T-helper 17 cell (primary cell): ENCODE measurements at places on chromosomes 7 and 10. TPM values are rescaled to one million over a fixed set of nuclear protein-coding genes. Genes with fewer than 3 reads are reported as not detected.

TRRAP gene
- total RNA-seq = 77.2 TPM

- peaks cover 67% of the 10 kb centered on the region for H3K27me3 ChIP-seq
- peaks cover 2% of the 10 kb centered on the region for H3K36me3 ChIP-seq
- peak overlapping the region; percentile 76 for H3K4me3 ChIP-seq
- H3K27ac ChIP-seq = peak overlapping the region; percentile 62
- peaks cover 34% of the 10 kb centered on the region for H3K4me1 ChIP-seq
Measured at GRCh38 chr7:23471106-23471859, 992 bp upstream of the IGF2BP3 start.

- H3K36me3 ChIP-seq = no peaks in the 10 kb centered on the region
- no peak for DNase-seq
- no peak overlapping the region for H3K27ac ChIP-seq
- H3K4me3 ChIP-seq = no peak overlapping the region
- no peaks in the 10 kb centered on the region for H3K27me3 ChIP-seq
Measured at GRCh38 chr7:147513451-147513850, 1077.1 kb upstream of the C7orf33 start.

GRCh38 chr10:123926401-123927264 lies 35.0 kb upstream of the CPXM2 start:
- no peaks in the 10 kb centered on the region for H3K4me1 ChIP-seq
- no peak overlapping the region for H3K4me3 ChIP-seq
- peaks cover 9% of the 10 kb centered on the region for H3K27me3 ChIP-seq

CASTOR2 gene
- 5.5 TPM for total RNA-seq

CDNF gene
- 3.2 TPM for total RNA-seq

GRCh38 chr10:124197371-124198124 lies 104.2 kb upstream of the CHST15 start:
- H3K4me1 ChIP-seq = no peaks in the 10 kb centered on the region
- H3K4me3 ChIP-seq = no peak overlapping the region
- peaks cover 33% of the 10 kb centered on the region for H3K27me3 ChIP-seq

GRCh38 chr7:76122516-76123239 lies 74.8 kb downstream of the MDH2 start:
- DNase-seq = no peak
- no peak overlapping the region for H3K4me3 ChIP-seq

IMMP2L gene
- 17.9 TPM for total RNA-seq

GRCh38 chr10:35579726-35580422 lies 25.3 kb upstream of the GJD4 start:
- no peak for DNase-seq
- H3K36me3 ChIP-seq = peaks cover 4% of the 10 kb centered on the region
- H3K4me1 ChIP-seq = peaks cover 3% of the 10 kb centered on the region
- H3K27me3 ChIP-seq = no peaks in the 10 kb centered on the region
- H3K27ac ChIP-seq = no peak overlapping the region

WIPF3 gene
- 0.08 TPM for total RNA-seq

- H3K4me1 ChIP-seq = no peaks in the 10 kb centered on the region
- no peak overlapping the region for H3K4me3 ChIP-seq
- H3K27me3 ChIP-seq = no peaks in the 10 kb centered on the region
- H3K27ac ChIP-seq = no peak overlapping the region
Measured at GRCh38 chr10:127303105-127303504, 106.7 kb upstream of the INSYN2A start.

- no peak overlapping the region for H3K4me3 ChIP-seq
- no peaks in the 10 kb centered on the region for H3K4me1 ChIP-seq
- H3K36me3 ChIP-seq = no peaks in the 10 kb centered on the region
- H3K27ac ChIP-seq = no peak overlapping the region
- no peak for DNase-seq
Measured at GRCh38 chr7:29030781-29031275, 72.7 kb upstream of the TRIL start.

TMEM236 gene
- total RNA-seq = 0.07 TPM

HECW1 gene
- not detected for total RNA-seq

GRCh38 chr10:114000457-114001010 lies 43.1 kb upstream of the ADRB1 start:
- H3K36me3 ChIP-seq = peaks cover 9% of the 10 kb centered on the region
- DNase-seq = no peak
- H3K4me3 ChIP-seq = no peak overlapping the region
- H3K27me3 ChIP-seq = peaks cover 19% of the 10 kb centered on the region

DNA sequence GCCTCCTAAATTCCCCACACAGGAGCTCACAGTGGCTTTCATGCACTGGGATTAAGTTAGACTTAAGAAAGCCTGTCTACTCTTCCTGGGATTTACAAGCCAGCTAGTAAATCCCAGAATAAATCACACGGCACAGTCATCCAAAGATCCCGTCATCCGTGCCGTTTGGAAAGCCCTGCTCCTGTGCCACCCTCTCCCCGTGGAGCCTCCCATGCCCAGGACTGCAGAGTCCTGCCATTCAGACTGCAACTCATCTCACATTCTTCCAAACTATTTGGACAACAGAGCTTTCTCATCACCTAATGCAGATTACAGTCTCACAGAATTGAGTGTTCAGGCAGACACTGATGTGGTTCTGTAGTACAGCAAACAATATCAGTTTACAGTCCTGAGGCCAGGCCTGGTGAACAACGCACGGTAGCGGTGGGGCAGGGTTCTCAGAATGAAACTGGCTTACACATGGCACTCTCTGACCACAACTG lies 166.5 kb downstream of the EGFR start:
- no peak for DNase-seq
- H3K27ac ChIP-seq = no peak overlapping the region
- no peak overlapping the region for H3K4me3 ChIP-seq
- peaks cover 6% of the 10 kb centered on the region for H3K36me3 ChIP-seq
- peaks cover 50% of the 10 kb centered on the region for H3K27me3 ChIP-seq

- H3K4me3 ChIP-seq = no peak overlapping the region
- H3K36me3 ChIP-seq = peaks cover 11% of the 10 kb centered on the region
- DNase-seq = no peak
- H3K4me1 ChIP-seq = no peaks in the 10 kb centered on the region
Measured at GRCh38 chr10:24569330-24569796, 154.3 kb downstream of the ARHGAP21 start.

WASHC2A gene
- total RNA-seq = 56.3 TPM

ADAM22 gene
- total RNA-seq = 3.0 TPM

RBP4 gene
- total RNA-seq = not detected

CTAGE6 gene
- total RNA-seq = 0.73 TPM

DNA sequence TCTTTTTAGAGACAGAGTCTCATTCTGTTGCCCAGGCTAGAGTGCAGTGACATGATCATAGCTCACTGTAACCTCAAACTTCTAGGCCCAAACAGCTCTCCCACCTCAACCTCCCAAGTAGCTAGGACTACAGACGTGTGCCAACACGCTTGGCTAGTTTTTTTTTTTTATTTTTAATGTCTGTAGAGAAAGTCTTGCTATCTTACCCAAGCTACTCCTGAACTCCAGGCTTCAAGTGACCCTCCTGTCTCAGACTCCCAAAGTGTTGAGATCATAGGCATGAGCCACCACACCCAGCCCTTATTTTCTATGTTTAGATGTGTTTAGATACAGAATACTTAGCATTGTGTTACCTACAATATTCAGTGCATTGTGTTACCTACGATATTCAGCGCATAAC lies 46.4 kb downstream of the KMT2E start:
- H3K4me1 ChIP-seq = peaks cover 42% of the 10 kb centered on the region
- H3K4me3 ChIP-seq = no peak overlapping the region
- H3K27me3 ChIP-seq = no peaks in the 10 kb centered on the region
- H3K36me3 ChIP-seq = peaks cover 3% of the 10 kb centered on the region

SEMA3D gene
- not detected for total RNA-seq

PRSS37 gene
- not detected for total RNA-seq

- peaks cover 5% of the 10 kb centered on the region for H3K4me1 ChIP-seq
- no peak for DNase-seq
- no peak overlapping the region for H3K27ac ChIP-seq
Measured at GRCh38 chr10:60031664-60032063, 125.3 kb upstream of the CCDC6 start.

DNA sequence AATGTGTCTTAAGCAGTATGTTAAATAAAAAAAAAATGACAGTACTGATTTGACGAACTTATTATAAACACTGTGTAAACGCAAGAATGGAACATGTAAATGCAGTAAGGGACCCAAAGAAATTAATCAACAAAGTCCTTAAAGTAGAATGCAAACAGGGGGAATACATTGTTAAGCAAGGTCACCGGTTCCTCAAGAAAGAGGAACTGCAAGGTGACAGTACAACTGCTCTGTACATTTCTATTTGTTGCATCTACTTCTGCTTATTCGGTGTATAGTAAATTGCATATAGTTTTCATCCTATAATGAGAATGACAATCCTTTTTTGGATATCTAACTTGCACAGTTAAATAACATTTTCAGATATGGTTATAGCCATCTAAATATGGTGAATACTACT lies 387.0 kb upstream of the SEMA3D start:
- DNase-seq = no peak
- H3K27ac ChIP-seq = no peak overlapping the region
- H3K27me3 ChIP-seq = no peaks in the 10 kb centered on the region
- no peak overlapping the region for H3K4me3 ChIP-seq
- no peaks in the 10 kb centered on the region for H3K36me3 ChIP-seq
- H3K4me1 ChIP-seq = no peaks in the 10 kb centered on the region

DNA sequence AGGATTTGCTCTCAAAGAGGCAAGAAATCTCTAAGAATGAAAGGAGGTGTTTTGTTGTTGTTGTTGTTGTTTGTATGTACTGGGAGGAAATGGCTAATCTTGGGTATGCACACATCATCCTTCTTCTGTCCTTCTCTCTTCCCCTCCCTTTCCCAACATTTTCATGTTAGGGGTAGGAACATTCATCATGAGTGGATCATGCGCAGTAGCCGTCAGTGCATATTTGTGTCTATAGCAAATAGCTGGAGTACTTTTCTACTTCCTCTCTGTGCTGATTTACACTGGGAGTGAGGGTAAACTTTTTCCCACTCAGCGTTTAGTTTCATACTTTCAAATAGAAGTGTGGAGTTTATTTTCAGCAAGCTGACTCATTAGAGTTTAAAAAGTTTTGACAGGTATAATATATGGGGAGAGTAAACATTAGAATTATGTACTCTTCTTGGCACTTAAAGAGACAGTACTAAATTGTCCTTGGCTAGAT lies 80.5 kb upstream of the PRKG1 start:
- H3K4me3 ChIP-seq = no peak overlapping the region
- H3K27me3 ChIP-seq = peaks cover 67% of the 10 kb centered on the region
- H3K36me3 ChIP-seq = peaks cover 3% of the 10 kb centered on the region
- H3K4me1 ChIP-seq = peaks cover 9% of the 10 kb centered on the region
- no peak overlapping the region for H3K27ac ChIP-seq
- DNase-seq = no peak

GRCh38 chr7:132828502-132828901 lies 252.2 kb upstream of the PLXNA4 start:
- peaks cover 3% of the 10 kb centered on the region for H3K36me3 ChIP-seq
- H3K4me3 ChIP-seq = no peak overlapping the region
- peaks cover 8% of the 10 kb centered on the region for H3K4me1 ChIP-seq
- DNase-seq = no peak
- no peak overlapping the region for H3K27ac ChIP-seq

DNA sequence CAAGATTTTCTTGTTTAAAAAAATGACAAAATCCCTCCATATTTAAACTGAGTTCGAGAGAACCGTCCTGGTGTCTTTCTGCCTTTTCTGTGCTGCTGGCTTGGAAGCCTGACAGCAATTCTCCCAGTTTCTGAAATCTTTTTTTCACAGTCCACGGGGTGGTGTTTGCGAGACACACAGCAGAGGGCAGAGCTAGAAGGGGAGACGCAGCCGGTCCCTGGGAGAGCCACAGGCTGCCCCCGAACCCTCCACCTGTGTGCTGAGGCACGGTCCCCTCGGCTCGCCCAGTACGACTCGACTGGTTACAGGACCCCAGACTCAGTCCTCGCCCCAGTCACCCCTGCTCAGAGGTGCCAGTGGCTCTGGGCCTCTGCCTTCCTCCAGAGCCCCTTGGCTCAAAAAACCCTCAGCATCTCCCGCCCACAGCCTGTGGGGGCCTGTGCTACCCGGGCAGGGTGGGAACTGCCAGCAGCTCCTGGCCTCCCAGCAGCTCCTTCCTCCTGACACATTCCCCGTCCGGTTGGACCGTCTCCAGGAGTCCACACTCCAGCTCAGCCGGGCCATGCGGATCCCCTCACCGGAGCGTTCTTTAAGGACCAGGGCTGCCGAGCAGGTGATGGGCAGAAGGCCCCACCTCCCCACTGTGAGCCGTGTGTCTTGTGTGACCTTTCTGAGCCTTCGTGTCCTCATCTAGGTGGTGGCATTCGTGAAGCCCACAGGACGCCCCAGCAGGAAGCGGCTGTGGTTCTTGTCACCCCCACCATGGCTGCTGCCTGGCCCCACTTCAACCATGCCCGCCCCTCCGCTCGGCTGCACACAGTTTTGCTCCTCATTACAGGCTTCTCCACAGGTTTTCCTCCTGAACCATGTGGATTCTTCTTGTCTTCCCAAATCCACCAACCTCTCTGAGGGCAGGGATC lies 52.3 kb upstream of the EN2 start:
- H3K36me3 ChIP-seq = peaks cover 6% of the 10 kb centered on the region
- H3K4me1 ChIP-seq = peaks cover 2% of the 10 kb centered on the region
- H3K27ac ChIP-seq = no peak overlapping the region
- H3K4me3 ChIP-seq = no peak overlapping the region
- peaks cover 56% of the 10 kb centered on the region for H3K27me3 ChIP-seq

- no peak for DNase-seq
- H3K27ac ChIP-seq = no peak overlapping the region
- H3K4me1 ChIP-seq = peaks cover 4% of the 10 kb centered on the region
- H3K4me3 ChIP-seq = no peak overlapping the region
Measured at GRCh38 chr10:5958675-5959074, 18.7 kb downstream of the IL15RA start.

DNA sequence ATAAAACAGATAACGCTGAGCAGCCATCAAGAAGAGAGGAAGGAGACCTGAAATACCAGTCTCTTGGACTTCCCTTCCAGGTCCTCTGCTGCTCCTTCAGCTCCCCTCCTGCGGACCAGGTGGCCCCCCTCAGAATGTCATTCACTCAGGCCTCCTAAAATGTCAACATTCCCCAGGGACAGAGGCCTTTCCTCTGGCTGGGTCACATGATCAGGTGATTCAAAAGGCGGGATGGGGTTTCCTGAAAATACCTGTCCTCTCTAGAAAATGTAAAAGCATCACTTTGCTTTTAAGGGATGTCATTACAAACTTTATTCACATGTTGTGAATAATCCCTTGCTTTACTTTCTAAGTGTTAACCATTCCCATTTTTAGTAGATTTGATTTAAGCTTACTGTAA lies 311.1 kb downstream of the INHBA start:
- DNase-seq = no peak
- H3K4me1 ChIP-seq = no peaks in the 10 kb centered on the region
- H3K4me3 ChIP-seq = no peak overlapping the region
- no peaks in the 10 kb centered on the region for H3K36me3 ChIP-seq

RAPGEF5 gene
- 0.85 TPM for total RNA-seq

PDE6C gene
- total RNA-seq = not detected

FBXL15 gene
- 9.9 TPM for total RNA-seq

DOCK1 gene
- total RNA-seq = 0.76 TPM

- no peak for DNase-seq
- H3K4me3 ChIP-seq = no peak overlapping the region
Measured at GRCh38 chr7:57685418-57685817, 235.4 kb downstream of the ZNF716 start.

DNA sequence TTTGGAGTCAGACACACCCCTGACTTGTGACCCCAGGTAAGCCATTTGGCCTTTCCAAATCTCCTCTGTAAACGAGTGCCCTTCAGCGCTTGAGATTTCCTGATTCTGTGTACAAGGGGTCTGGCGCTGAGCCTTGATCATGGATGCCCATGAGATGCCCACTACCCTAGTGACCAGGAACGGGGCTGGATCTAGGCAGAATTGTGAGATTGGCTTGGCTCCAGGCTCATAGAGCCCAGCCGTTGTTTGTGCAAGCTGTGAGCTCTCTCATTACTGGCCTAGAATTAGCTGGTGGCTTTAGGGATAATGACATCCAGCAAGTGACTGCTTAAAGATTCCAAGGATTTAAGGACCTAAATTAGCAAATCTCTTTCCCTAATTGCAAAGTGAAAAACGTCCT lies 84.9 kb downstream of the CAMK1D start:
- H3K27ac ChIP-seq = peak overlapping the region; percentile 57
- no peaks in the 10 kb centered on the region for H3K27me3 ChIP-seq
- no peak overlapping the region for H3K4me3 ChIP-seq
- no peak for DNase-seq

OR2A12 gene
- not detected for total RNA-seq
